ENCODE measurements at places on chromosomes 16 and 17. TPM values are rescaled to one million over a fixed set of nuclear protein-coding genes. Genes with fewer than 3 reads are reported as not detected.

MYH2 gene
- 1.7 TPM for total RNA-seq

TEX19 gene
- total RNA-seq: not detected

MSLN gene
- 0.74 TPM for total RNA-seq

MFAP4 gene
- 123 TPM for total RNA-seq

CPPED1 gene
- total RNA-seq: 15.5 TPM

SRL gene
- 15.0 TPM for total RNA-seq

MYH1 gene
- 0.21 TPM for total RNA-seq

BRIP1 gene
- 19.0 TPM for total RNA-seq

TBC1D3E gene
- total RNA-seq: 0.26 TPM

RCVRN gene
- total RNA-seq: 0.90 TPM

CCL17 gene
- not detected for total RNA-seq

NHLRC4 gene
- total RNA-seq: 1.0 TPM

ZNF646 gene
- 9.4 TPM for total RNA-seq

SCGB1C2 gene
- total RNA-seq: not detected

CDR2L gene
- total RNA-seq: 4.8 TPM

ADAD2 gene
- 0.21 TPM for total RNA-seq

FSCN2 gene
- total RNA-seq: 0.69 TPM

SOX8 gene
- 12.4 TPM for total RNA-seq

ETV4 gene
- 0.95 TPM for total RNA-seq

TMEM238L gene
- 4.1 TPM for total RNA-seq

KRT12 gene
- total RNA-seq: not detected

FBXO31 gene
- 15.0 TPM for total RNA-seq

CCDC200 gene
- total RNA-seq: not detected

KRTAP2-3 gene
- total RNA-seq: not detected

GPR179 gene
- 0.11 TPM for total RNA-seq

CCL1 gene
- total RNA-seq: not detected

SMIM36 gene
- not detected for total RNA-seq

CRYBA1 gene
- total RNA-seq: not detected

RNF222 gene
- total RNA-seq: not detected

KRT36 gene
- not detected for total RNA-seq

ATP1B2 gene
- 4.9 TPM for total RNA-seq

CEP295NL gene
- total RNA-seq: 4.8 TPM

NRN1L gene
- total RNA-seq: not detected

KRT33B gene
- not detected for total RNA-seq

TP53TG3 gene
- not detected for total RNA-seq

LRRC46 gene
- total RNA-seq: not detected

TEKT3 gene
- total RNA-seq: 1.1 TPM

PRSS27 gene
- 0.85 TPM for total RNA-seq

CTRB2 gene
- not detected for total RNA-seq

SRCAP gene
- 15.0 TPM for total RNA-seq

NT5M gene
- total RNA-seq: 1.6 TPM

KRTAP4-3 gene
- not detected for total RNA-seq

CTRB1 gene
- total RNA-seq: not detected
